ENCODE measurements at places on chromosomes 5 and 9. TPM values are rescaled to one million over a fixed set of nuclear protein-coding genes. Genes with fewer than 3 reads are reported as not detected.
A peak's percentile ranks its signal among the peaks of the same experiment; 100 is the strongest.

DNA sequence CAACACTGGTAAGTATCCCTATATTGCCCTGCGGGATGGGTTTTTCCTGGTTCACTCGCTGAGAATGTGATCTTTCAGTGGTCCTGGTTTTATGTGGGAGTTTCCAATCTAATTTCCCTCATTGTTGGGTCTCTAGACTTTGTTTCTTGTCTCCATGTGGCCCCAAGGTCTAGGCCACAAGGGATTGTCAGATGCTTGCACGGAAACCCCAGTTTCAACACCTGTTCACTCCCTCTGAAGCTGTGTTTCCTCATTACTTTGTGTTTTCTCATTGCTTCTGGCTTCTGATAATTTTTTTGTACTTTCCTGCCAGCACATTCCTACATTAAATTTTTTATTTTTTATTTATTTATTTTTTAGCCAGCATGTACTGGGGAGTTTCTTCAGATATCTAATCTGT, 191.5 kb downstream of the TTLL11 start:
- no peaks in the 10 kb centered on the region for H3K4me1 ChIP-seq
- no peaks in the 10 kb centered on the region for H3K27me3 ChIP-seq
- DNase-seq: no peak
- H3K27ac ChIP-seq: no peak overlapping the region
- no peak overlapping the region for H3K4me3 ChIP-seq
- H3K36me3 ChIP-seq: no peaks in the 10 kb centered on the region

DNA sequence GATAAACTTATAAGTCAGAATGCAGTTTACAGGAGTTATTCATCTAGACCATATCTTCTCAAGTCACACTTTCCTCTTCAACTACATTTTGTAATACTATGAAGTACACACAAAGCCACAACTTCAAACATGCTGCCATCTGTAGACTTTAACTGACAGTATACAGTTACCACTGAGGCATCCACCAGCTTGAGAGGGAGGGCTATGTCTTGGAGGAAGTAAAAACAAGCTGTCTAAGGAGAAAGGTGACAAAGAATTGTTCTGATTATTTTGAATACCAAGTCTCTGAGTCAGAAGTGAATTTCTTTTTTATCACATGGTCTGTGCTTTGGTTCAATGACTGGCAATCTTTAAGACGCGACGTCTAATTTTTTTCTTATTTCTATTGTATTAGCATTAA, 97.6 kb upstream of the CDH10 start:
- H3K27ac ChIP-seq: no peak overlapping the region
- H3K36me3 ChIP-seq: no peaks in the 10 kb centered on the region
- DNase-seq: no peak
- H3K27me3 ChIP-seq: no peaks in the 10 kb centered on the region
- H3K4me3 ChIP-seq: no peak overlapping the region

Gene IRGM
- total RNA-seq: 1.8 TPM

- H3K36me3 ChIP-seq: peaks cover 8% of the 10 kb centered on the region
- no peaks in the 10 kb centered on the region for H3K27me3 ChIP-seq
- DNase-seq: no peak
- no peak overlapping the region for H3K4me3 ChIP-seq
- peaks cover 45% of the 10 kb centered on the region for H3K4me1 ChIP-seq
These were observed 62.9 kb upstream of the TNFAIP8 start for GRCh38 chr5:119292701-119293515.

- no peak for DNase-seq
- no peak overlapping the region for H3K27ac ChIP-seq
- no peaks in the 10 kb centered on the region for H3K4me1 ChIP-seq
- no peak overlapping the region for H3K4me3 ChIP-seq
- no peaks in the 10 kb centered on the region for H3K36me3 ChIP-seq
- H3K27me3 ChIP-seq: no peaks in the 10 kb centered on the region
These were observed 448.4 kb upstream of the TLE4 start for GRCh38 chr9:79123415-79123814.

Gene LRRC70
- 4.6 TPM for total RNA-seq

GRCh38 chr5:60178101-60178500, 284.6 kb upstream of the PDE4D start:
- DNase-seq: no peak
- no peak overlapping the region for H3K4me3 ChIP-seq
- no peak overlapping the region for H3K27ac ChIP-seq

- no peaks in the 10 kb centered on the region for H3K27me3 ChIP-seq
- no peaks in the 10 kb centered on the region for H3K4me1 ChIP-seq
These were observed 32.1 kb downstream of the PRUNE2 start for GRCh38 chr9:76873821-76874220.

DNA sequence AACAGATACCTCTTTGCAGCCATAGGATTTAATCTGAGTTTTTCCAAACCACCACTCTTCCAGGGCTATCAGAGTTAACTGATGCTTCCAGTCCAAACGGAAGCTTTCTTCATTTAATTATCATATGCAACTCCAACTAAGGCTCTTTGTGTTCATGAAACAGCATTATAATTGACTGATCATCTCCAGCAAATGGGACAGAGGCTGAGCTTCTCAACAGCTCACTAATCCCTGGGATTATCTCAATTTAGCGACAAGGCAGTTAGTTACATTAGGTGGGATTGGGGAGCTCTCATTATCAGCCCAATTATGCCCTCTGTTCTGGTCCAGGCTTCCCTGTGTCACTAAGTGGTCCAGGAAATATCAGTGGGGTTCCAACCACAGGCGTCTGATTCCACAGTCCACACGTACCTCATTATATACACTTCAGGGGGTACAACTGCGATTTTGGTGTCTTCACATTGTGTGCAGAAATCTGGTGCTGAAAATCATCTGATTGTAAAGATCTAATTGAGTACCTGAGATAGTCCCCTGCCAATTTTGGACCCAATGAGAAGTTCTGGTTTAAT, 313.5 kb upstream of the PANK3 start:
- no peak for DNase-seq
- no peak overlapping the region for H3K27ac ChIP-seq
- no peaks in the 10 kb centered on the region for H3K36me3 ChIP-seq
- H3K4me1 ChIP-seq: no peaks in the 10 kb centered on the region
- H3K4me3 ChIP-seq: no peak overlapping the region

- no peak overlapping the region for H3K27ac ChIP-seq
- H3K4me3 ChIP-seq: no peak overlapping the region
- H3K27me3 ChIP-seq: no peaks in the 10 kb centered on the region
These were observed 92.7 kb downstream of the RAD23B start for GRCh38 chr9:107375651-107376369.

DNA sequence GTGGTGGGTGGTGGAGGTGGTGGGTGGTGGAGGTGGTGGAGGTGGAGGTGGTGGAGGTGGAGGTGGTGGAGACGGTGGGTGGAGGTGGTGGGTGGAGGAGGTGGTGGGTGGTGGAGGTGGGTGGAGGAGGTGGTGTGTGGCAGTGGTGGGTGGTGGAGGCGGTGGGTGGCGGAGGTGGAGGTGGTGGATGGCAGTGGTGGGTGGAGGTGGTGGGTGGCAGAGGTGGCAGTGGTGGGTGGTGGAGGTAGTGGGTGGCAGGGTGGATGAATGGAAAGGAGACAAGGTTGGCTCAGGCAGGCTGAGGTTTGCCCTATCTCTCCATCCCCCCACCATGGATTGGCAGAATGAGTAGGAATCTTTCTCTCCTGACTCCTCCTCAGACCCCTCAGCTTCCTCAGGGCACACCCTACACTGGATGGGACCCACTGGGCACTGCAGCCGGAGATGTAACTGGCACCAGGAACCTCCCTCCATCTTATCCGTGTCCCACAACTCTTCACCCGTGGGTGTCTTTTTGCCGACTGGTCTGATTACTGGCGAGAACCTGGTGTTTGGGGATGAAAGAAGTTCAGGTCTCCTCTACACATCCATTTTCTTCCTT, 166.3 kb downstream of the C9orf50 start:
- DNase-seq: no peak
- H3K4me3 ChIP-seq: no peak overlapping the region
- H3K27me3 ChIP-seq: no peaks in the 10 kb centered on the region
- no peaks in the 10 kb centered on the region for H3K36me3 ChIP-seq

DNA sequence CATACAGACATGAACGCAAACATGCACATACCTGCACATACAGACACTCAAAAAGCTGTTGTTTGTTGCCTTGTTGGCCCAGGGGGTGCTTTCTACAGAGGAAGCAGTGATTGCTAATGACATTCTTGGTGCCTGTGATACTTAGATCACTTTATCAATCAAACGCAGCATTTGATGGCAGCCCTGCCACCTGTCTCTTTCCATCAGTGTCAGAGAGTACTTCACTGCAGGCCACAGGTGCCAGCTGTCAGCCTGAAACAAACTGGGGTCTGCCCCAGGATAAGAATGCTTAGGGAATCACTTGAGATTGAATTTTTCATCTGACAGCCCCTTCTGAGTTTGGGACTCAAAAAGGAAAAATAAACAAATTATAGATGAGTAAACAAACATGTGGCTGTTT, 388.9 kb upstream of the SGCD start:
- no peak overlapping the region for H3K27ac ChIP-seq
- DNase-seq: no peak
- no peak overlapping the region for H3K4me3 ChIP-seq
- H3K4me1 ChIP-seq: no peaks in the 10 kb centered on the region

GRCh38 chr5:148381906-148382305, 1.9 kb upstream of the FBXO38 start:
- no peak for DNase-seq
- peaks cover 27% of the 10 kb centered on the region for H3K4me1 ChIP-seq
- H3K27me3 ChIP-seq: no peaks in the 10 kb centered on the region
- H3K4me3 ChIP-seq: no peak overlapping the region
- H3K27ac ChIP-seq: no peak overlapping the region
- H3K36me3 ChIP-seq: no peaks in the 10 kb centered on the region

DNA sequence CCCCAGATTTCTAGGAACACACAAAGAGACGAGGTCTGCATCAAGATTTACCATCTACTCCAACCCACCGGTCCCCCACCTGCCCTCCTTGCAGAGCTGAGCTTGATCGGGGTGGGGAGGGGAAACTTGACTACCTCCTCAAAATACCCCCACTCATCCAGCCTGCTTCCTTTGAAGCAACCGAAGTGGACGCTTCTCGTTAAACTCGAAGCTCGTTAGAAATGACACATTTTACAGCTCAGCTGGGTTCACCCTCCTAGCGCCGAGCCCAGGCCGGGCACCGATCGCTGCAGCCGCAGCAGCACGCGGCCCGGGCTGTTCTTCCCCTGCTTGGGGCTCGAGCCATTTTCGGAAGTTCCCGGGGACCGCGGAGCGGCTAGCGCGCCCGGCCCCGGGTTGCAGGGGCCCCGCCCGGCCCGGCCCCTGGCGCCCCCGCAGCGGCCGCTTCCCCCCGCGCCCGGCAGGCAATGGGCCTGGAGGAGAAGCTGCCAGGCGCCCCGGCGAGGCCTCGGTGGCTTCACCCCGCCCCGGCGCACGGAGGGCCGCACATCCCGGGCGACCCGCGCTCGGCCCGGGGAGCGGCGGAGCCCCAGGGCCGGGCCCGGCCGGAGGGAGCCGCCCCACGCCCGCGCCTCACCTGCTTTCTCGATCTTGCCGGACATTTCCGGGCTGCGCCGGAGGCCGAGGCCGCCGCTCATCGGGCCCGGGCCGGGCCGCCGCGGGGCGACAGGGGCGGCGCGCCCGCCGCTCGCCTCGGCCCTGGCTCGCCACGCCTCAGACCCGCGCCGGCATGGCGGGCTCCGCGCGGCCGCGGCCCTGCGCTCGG, 530 bp downstream of the RAPGEF1 start:
- peak overlapping the region; percentile 90 for H3K4me3 ChIP-seq
- H3K27ac ChIP-seq: peak overlapping the region; percentile 63
- peaks cover 64% of the 10 kb centered on the region for H3K4me1 ChIP-seq
- peak; percentile 42 for DNase-seq
- H3K36me3 ChIP-seq: no peaks in the 10 kb centered on the region

GRCh38 chr5:158534203-158534602, 565.5 kb downstream of the EBF1 start:
- DNase-seq: no peak
- H3K27me3 ChIP-seq: no peaks in the 10 kb centered on the region
- no peak overlapping the region for H3K4me3 ChIP-seq
- no peaks in the 10 kb centered on the region for H3K36me3 ChIP-seq
- no peak overlapping the region for H3K27ac ChIP-seq

Measured in CD4-positive, CD25-positive, alpha-beta regulatory T cell (primary cell).